ENCODE measurements at places on chromosomes 1 and 21. TPM values are rescaled to one million over a fixed set of nuclear protein-coding genes. Genes with fewer than 3 reads are reported as not detected.
A peak's percentile ranks its signal among the peaks of the same experiment; 100 is the strongest.

GRCh38 chr1:1311107-1312104, 3.0 kb downstream of the PUSL1 start:
- DNase-seq = no peak

- no peak for DNase-seq
Measured at GRCh38 chr1:110241516-110241915, 31.4 kb downstream of the KCNC4 start.

GRCh38 chr1:61741711-61742619, at the start of gene PATJ:
PATJ (plus strand) TSS chr1:61742480; CDS start chr1:61762893, 20,413 bp downstream.
- DNase-seq = peak; percentile 57

DNA sequence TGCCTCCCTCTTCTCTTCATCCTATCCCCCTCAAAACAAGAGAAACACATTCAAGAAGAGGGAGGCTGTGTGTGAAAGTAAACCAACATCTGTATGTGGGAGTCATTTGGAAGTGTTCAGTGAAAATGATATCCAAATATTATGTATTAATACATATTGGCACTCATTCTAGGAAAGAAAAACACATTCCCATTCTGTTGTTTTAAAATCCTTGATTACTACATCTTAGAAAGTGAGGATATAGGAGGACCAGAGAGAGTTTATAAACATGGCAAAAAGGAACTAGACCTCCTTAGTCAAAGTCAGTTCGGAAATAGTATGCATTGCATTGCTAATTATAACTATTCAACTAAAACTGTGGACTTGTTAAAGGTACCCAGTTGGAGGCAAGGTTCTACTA, 786.6 kb downstream of the ADGRL2 start:
- DNase-seq = no peak

- no peak for DNase-seq
Measured at GRCh38 chr1:172375211-172375631, 45.3 kb upstream of the C1orf105 start.

GRCh38 chr1:23804183-23804835, 3.8 kb upstream of the GALE start:
- DNase-seq = no peak

DNA sequence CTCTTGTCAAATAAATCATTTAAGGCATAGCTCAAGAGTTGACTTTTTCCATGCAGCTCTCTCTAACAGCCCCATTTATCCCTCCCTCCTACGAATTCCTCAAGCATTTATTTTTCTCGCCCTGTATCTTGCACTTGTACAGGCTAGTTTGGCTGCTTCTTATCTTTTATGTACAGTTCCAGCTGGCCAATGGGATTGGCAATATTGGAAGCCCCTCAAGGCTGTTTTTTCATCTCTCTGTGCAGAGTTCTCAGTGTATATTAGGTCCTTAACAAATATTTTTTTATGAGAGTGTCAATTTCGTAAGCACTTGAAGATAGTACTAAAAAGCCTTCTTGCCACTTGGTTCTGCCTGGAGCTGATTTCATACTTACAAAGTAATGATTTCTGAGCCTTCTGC, 356.0 kb downstream of the ST6GALNAC3 start:
- no peak for DNase-seq

Gene KCNE2
- 0.04 TPM for polyA plus RNA-seq

DNA sequence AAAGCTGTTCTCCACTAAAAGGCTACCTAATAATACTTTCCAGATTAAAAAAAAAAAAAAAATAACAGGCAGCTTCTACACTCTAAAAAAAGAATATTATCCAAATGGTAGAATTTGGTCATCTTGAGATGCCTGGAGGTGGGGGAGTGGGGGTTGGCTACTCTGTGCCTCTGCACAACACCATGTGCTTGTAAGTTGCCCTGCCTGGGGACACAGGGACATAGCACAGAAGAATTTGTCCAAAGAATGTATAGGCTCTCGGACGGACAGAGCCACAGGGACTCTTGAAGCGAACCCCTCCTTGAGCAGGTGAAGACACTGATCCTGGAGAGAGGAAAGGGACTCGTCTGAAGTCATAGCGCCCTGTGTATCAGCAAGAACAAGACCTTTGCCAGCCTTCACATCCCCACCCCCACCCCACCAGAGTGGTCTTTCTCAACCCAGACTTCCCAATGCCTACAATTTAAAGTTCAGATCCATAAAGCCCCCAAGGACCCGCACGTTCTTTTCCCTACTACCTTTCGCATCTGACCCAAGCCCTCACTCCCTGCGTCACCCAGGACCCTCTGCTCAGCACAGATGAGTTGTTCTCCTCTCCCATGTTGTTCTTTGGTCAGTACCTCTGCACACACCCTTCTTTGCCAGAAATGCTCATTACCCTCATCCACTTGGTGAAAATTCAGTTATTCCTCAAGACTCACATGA, 72.6 kb downstream of the LGR6 start:
- DNase-seq = no peak

DNA sequence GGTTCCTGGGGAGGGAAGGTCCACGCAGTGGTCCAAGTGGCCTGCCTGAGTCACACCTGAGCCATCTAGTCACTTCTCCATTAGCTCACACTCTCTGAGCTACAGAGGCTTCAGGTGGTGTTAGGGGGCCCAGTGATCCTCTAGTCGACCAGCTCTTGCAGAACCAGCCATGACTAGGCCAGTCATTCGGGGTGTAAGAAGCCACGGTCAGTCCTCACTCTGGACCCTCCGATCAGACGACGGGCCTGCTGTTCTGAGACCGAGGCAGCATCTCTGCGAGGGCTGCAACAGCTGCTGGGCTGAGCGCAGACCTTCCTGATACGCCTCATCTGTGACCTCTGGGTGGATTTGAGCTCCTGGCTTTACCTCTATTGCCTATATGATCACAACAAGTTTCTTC, 68.8 kb downstream of the RIPK4 start:
- no peak for DNase-seq

- no peak for DNase-seq
Measured at GRCh38 chr1:67652800-67653199, 32.2 kb upstream of the GADD45A start.

- DNase-seq = no peak
Measured at GRCh38 chr21:19489930-19490329, 1086.3 kb upstream of the TMPRSS15 start.

DNA sequence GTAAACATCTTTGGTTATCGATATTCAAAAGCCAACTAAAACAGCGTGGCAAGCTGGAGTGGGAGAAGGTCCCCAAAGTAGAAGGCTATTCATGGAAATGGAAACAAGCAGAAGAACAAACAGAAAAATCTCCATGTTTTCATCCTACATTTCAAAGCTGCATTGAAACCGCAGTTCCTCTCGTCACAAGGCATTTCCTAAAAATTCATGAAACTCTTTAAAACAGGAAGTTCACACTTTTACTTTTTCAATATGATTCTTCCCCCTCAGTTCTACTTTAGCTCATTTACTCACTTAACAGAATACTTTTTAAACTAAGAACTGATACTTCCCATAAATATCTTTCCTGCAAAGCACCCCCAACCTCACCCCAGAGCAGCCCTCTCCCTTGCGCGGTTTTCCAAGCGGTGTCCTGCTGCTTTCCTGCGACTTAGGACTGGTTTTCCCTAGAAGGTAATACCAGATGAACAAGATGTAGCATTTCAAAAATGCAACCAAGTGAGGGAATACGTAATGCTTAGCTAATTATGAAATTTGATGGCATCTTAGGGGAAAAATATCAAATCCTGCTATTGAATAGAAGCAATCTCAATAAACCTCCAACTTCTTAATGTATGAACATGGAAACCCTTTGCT, 228.3 kb upstream of the PKN2 start:
- DNase-seq = no peak

DNA sequence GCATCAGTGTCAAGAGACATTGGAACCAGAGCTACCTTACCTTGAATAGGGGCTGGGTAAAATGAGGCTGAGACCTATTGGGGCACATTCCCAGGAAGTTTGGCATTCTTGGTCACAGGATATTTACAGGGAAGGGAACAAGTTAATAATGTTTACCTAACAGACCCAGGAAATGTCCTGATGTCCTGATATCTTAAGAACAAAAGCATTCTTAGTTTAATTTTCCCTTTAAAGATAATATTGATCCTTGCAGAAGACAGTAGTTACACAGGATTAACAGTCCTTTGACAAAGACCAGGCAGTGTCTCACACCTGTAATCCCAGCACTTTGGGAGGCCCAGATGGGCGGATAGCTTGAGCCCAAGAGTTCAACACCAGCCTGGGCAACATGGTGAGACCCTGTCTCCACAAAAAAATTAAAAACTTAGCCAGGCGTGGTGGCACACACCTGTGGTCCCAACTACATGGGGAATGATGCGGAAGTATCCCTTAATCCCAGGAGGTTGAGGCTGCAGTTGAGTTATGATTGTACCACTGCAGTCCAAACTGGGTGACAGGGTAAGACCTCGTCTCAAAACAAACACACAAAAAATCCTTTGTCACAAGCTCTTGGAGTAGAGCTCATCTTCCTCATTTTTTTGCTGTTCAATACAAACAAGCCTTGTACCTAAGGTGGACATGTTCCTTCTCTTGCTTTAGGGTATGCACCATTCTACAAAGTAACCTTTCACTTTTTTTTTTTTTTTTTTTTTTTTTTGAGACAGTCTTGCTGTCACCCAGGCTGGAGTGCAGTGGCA, 1.3 kb upstream of the TOMM20 start:
- DNase-seq = no peak

DNA sequence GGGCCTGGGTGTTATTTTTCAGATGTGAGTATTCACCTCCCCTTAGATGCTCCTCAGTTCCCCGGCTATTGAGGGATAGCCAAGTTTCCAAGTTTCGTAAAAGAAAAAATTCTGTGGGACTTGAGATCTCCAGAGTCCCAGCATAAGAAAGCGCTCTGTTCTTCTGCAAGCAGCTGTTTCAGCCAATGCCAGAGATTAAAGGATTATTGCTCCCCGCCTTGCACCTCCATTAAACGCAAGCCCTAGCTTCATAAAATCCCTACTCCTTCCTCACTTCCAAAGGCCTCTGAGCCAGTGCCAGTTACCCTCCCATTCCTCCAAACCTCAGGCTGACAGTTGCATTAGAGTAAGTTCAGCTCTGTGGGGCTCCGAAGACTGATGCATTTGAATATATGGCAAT, 56.4 kb downstream of the CHIA start:
- DNase-seq = no peak

Measured in heart right ventricle (tissue), 16 donors.